ENCODE measurements at places on chromosomes 7 and 10.

DNA sequence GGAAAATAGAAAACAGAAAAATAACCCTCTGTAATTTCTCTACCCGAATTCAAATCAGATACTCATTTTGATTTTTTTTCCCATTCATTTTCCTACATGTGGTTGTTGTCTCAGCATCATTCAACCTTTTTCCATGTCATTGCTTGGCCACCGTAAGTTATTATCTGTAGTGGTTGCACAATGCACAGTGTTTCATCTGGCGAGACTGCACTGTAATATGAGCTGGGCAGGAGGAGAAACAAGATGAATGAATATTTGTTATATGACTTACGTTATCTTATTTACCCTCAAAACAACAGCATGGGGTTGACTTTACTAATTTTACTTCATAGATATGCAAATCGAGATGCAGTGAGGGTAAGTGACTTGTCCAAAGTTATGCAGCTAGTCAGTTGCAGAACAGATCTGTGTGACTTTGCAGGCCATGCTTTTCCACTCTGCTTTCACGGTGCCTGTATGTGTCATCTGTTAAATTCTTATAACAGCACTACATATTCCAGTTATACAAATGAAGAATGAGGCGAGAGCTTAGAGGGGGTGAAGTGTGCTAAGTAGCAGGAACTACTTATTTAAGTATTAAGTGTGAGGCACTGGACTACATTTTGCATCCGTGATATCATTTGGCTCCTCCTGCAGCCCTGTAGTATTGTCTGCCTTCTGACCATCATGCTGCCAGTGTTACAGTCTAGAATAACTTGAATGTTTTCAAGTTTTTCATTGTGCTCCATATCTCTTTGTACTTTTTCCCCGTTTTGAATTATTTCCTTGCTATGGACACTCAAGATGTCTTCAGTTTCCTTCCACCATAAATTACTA, 56.7 kb downstream of the ZMYND11 start:
- no peak for DNase-seq

DNA sequence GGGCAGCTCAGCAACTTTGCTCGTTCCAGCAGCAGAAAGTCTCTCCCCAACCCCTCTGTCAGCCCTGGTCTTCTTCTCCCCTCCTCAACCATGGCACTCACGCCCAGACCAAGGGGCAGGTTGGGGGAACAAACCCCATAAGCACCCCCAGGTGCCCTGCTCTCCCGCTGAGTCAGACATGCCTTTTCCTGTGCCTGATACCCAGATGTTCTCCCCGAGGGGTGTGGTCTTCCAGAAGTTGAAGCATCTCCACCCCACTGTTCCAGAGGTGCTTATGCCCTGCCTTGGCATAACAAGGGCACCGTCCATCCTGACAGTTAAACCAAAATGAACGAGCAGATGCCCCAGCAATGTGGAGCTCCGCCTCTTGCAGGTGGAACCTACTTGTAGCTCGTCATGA, 67.1 kb downstream of the C10orf143 start:
- no peak for DNase-seq

- no peak for DNase-seq
Observed at GRCh38 chr7:1498370-1499305, 5.6 kb downstream of the INTS1 start.

GRCh38 chr10:1776127-1776662, 38.9 kb upstream of the ADARB2 start:
- no peak for DNase-seq

- no peak for DNase-seq
Observed at GRCh38 chr10:88149906-88150305, 286.5 kb downstream of the PTEN start.

GRCh38 chr7:4711634-4712033, 29.5 kb downstream of the FOXK1 start:
- DNase-seq = no peak
